ENCODE measurements at places on chromosomes 4 and X.
A peak's percentile ranks its signal among the peaks of the same experiment; 100 is the strongest.

GRCh38 chr4:187059021-187059420 is 335.4 kb upstream of the FAT1 start:
- DNase-seq = no peak

GRCh38 chrX:149984411-149984810 is 46.1 kb upstream of the EOLA2 start:
- no peak for DNase-seq

DNA sequence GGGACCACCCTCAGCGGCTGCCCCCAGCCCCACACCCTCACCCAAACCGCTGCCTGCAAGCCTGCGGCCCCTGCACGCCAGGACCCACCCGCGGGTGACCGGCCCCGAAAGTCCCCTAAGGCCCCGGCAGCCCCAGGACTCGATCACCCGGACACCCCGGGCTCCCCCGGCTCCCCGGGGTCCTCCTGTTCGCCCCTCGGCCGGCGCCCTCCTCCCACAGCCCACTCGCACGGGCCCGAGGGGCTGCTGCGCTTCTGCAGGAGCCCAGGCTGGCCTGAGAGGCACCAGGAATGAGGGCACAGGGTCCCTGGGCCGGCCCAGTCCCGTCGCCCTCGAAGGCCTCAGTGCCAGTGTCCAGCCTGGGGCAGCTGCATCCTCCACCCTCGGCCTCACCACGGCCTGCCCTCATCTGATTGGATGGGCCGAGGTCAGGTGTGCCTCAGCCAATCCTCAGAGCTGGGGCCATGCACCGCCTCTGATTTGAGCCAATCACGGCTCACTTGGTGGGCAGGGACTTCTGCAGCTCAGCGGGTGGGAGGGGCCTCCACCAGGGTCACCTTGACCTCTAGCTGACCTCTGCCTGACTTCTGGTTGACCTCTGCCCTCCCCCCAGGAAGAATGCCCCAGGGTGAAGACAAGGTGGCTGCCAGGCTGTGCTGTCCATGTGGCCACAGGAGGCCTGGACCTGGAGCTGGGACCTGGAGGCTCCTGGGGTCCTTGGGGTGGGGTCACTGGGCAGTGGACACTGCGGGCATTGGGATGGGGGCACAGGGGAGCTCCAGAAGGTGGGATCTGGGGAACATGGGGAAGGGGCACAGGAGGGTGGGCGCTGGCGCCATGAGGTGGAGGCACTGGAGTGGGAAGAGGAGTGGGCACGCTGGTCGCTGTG is 97.6 kb upstream of the NKX1-1 start:
- DNase-seq = no peak

DNA sequence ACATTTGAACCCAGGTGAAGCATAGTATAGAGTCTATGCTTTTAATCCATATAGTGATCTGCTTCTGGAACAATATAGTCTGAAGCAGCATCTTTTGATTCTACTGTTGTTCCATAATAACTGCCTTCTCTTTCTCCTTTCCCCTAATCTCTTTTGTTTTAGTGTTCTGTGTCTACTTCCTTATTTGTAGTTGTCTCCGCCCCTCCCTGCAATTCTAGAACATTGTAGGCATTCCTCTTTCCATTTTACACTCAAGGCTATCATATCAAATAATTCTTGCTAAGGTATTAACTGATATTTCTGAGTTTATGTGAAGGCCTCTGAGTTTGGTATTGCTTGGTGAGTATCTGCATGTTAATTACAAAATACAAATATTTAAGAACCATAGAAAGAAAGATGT is 11.6 kb downstream of the BLTP1 start:
- no peak for DNase-seq

DNA sequence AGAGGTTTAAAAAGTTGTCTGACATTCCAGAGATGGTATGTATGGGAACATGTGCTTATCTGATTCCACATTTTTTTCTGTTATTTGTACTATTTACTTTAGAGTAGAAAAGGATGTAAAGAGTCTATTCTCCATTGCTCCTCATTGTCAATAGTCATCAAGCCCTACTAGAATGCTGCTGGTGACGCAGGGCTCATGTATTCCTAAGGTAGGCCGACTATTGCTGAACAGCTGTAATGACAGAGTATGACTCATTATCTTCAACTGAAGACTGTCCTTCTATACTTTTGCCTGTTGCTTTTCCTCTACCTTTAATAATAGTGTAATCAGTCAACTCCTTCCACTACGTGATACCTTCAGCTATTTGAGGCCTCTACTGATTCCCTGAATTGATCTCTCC is 509.1 kb upstream of the NR3C2 start:
- DNase-seq = no peak

GRCh38 chr4:76897536-76898384 is at the start of gene SOWAHB:
Gene SOWAHB (minus strand): TSS chr4:76898144. CDS start chr4:76897849, 295 bp downstream.
- peak; percentile 37 for DNase-seq

DNA sequence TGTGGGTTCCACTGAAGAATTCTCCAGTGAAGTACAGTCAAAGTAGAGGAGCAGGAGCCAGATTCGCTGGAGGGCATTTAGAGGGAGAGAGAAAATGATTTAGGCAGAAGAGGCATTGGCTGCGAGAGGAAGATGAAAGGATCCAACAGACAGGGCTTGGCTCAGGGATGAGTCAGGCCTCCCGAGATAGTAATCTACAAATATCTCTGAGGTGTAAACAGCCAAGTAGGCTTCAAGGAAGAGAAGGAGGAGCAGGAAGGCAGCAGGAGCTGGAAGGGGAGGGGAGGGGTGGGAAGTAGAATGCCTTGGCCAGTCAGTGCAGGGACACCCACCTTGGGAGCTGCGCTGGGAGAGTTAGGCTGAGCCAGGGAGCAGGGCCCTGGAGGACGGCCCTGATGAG is 55.5 kb downstream of the PJA1 start:
- no peak for DNase-seq

DNA sequence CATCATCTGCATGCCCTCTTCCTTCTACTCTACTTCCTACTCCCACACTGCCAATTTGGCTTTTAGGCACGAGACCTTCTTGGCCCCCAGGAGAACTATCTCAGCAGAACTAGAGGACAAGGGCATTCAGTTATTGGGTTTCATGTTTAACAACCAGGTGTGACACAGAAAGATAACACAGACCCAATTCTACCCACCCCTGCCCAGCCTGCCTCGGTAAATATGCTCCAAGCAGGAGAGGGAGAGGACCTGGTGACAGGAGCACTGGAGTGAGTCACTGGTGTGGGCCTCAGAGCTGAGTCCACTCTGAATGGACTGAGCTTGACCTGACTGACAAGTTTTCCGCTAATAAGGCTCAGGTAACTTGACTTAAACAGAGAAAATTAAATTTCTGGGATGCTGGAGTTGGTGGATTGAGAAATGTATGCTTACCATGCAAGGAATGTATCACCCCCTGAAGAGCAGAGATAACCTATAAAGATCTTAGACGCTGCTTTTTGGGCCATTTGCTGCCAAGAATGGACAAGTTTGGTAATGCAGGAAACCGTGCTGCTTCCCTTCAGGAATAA is 52.5 kb downstream of the CASP3 start:
- DNase-seq = no peak

GRCh38 chr4:73653695-73654106 is 33.5 kb upstream of the RASSF6 start:
- DNase-seq = no peak

- no peak for DNase-seq
Measured at GRCh38 chrX:123731258-123731986, 1.4 kb downstream of the THOC2 start.

- no peak for DNase-seq
Measured at GRCh38 chrX:40132751-40133150, 35.0 kb upstream of the BCOR start.

DNA sequence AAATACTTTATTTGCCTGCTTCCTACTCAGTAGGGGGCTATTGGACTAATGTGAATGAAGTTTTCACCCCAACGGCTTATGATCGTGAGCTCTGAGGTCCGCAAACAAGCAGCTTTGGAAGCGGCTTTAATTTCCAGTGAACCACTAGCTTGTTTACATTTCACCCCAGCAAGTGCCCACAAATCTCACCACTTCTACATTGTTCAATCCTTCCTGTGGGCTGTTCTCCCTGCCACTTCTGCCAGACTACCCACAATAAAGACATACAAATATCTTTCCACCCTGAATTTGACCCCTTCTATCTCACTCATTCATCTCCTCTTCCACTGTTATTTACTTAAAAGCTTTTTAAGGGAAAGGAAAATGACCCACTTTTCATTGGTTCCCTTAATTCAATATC is 98.0 kb downstream of the CDS1 start:
- no peak for DNase-seq

DNA sequence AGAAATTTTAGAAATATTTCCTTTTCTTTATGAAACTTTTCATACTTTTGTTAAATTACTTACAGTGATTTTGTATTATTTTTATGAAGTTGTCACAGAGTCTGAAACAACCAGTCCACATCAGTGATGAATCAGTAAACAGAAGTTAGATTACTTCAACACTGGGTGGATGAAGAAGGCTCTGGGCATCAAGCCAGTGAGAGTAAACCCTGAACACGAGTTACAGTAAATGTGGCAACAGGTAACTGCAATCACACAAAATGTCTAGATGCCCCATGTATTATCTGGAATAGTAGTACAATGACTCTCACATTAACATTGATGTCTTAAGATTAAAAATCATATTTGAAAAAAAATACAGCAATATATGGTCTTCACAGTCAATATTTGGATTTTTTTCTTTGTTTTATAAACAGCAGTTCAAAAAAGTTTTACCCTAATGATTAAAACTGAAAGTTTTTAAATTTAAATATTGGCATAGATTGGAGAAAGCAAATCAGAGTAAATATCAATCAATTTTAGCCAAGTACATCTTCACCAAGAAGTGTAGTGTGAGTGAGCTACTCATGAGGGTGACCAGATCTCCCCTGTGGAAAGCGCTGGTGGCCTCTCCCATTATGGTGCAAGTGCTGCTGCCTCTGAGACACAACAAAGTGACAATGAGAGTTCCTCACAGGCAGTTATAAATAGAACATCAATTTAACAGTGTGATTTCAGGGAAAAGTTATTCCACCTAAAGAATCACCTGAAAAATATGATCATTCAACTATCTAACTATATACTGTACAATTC is 63.2 kb upstream of the UGT2B7 start:
- DNase-seq = no peak

- DNase-seq = no peak
Measured at GRCh38 chrX:17036171-17036961, 89.9 kb downstream of the REPS2 start.

DNA sequence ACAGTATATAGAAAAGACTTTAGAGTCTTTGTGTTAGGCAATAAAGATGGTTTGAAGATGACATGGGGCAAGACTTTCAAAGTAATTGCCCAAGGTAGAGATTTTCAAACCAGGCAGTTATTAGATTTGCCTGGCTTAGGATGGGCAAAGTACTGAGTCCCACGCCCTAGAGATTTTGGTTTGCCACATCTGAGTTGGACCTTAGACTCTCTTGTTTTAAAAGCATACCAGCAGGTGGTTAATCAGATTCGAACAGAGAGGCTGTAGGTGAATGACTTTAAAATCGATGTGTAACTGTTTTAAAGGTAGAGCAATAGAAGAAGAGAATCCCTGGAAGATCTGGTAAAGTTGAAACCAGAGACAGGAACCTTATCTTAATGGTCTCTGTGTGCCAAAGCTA is 121.5 kb downstream of the RAPGEF2 start:
- DNase-seq = no peak

- no peak for DNase-seq
Measured at GRCh38 chr4:77220828-77221613, 64.0 kb downstream of the CCNG2 start.

- DNase-seq = no peak
Measured at GRCh38 chr4:123390846-123391456, 5.6 kb upstream of the SPRY1 start.

DNA sequence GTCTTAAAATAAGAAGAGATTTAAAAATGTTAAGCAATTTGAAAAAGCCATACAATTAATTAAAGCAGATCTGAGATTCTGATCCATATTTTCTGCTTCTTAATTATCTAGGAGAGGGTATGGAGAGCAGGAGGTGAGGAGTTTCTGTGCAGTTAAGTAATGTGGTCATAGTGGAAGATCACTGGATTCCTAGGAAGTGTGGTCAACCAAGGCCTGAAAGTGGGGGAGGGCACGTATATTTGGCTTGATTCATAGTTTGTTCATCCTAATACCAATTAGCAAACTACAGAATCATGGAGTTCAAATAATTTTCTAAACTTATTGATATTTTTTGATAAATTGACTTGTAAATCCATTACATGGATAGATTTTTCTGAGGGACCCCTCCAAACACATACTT is 768.3 kb downstream of the RAPGEF2 start:
- DNase-seq = no peak

GRCh38 chrX:65821721-65822496 is 154.5 kb downstream of the MSN start:
- no peak for DNase-seq

- DNase-seq = no peak
Measured at GRCh38 chrX:118189628-118190027, 73.0 kb upstream of the KLHL13 start.

Measured in cortex of kidney (tissue), 1 donor.